ENCODE measurements at places on chromosomes 13 and 19. TPM values are rescaled to one million over a fixed set of nuclear protein-coding genes. Genes with fewer than 3 reads are reported as not detected.

ICAM5 gene
- total RNA-seq = 0.96 TPM

ZNF541 gene
- 0.85 TPM for total RNA-seq

C5AR2 gene
- total RNA-seq = under 0.01 TPM

LILRB1 gene
- total RNA-seq = not detected

LRG1 gene
- not detected for total RNA-seq

PLPP2 gene
- 9.4 TPM for total RNA-seq

NCR1 gene
- total RNA-seq = not detected

ZNF730 gene
- total RNA-seq = 0.85 TPM

TSHZ3 gene
- 7.1 TPM for total RNA-seq

UNC13A gene
- total RNA-seq = 3.9 TPM

CACNG8 gene
- total RNA-seq = 1.5 TPM
